Activated CD8-positive, alpha-beta memory T cell treated with anti-CD3 and anti-CD28 coated beads for 48 hours (primary cell): ENCODE measurements at places on chromosomes 2 and 18.

- DNase-seq: no peak
Observed at GRCh38 chr2:16619576-16620245, 45.9 kb downstream of the CYRIA start.

DNA sequence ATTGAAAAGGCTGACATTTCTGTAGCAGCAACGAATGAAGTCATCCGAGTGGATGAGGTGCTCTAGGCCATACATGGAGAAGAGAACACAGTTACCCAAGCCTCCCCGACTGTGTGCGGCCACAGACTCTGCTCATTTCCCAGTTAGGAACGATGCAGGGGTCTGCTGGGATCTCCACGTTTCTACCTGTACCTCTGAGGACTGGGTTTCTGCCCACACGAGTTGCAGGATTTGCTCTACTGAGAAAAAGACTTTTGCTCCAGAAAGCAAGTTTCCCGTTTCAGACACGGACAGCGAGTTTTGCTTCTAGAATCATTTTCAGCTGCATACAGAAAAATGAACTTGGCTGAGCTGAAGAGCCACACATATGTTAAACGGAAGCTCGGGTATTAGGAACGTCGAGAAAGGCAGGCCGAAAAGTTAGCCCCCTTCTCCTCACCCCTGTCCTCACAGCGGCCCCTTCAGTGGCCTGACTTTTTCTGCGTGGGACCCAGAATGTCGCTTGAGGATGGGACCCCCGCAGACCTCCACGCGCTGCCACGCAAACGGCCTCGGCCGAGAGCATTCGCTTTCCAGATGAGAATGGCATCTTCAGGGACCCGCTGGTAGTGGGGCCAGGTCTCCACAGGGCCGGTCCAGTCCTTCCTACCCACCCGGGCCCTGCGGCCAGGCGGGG lies 582 bp upstream of the RAB31 start:
- no peak for DNase-seq

DNA sequence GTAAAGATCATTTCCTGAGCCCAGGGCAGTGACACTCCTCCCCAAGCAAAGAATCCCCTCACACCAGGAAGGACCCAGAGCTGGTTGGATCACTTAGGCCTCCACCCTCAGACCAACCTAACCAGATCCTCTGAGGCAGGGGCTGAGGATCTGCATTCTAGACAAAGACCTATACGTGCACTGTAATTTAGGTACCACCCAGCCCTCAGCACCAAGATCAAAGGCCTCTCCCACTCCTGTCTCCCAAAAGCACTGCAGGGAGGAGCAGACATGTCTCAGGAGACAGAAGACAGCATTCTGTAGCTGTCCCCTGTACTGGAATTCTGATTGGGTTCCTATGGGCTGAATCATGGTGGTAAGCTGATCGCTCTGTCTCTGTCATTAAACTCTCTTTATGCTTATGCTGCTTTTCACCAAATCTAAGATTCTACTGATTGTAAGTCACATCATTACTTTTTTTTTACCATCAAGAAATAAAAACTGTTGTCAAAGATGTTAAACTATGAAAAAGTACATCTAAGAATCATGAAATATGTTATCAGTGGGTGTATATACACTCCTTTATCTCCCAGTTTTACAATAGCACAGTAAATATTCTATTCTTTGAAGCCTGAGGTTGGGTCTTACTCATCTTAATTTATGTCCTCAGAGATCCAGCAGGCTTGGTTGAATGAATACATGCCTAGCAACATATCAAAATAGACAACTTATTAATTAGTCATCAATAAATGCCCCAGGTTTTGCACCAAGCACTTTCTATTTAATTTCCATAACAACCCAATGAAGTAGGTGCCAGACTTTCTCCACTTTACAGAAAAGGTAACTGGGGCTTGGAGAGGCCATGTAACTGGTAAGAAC lies 28.3 kb downstream of the MCFD2 start:
- no peak for DNase-seq

DNA sequence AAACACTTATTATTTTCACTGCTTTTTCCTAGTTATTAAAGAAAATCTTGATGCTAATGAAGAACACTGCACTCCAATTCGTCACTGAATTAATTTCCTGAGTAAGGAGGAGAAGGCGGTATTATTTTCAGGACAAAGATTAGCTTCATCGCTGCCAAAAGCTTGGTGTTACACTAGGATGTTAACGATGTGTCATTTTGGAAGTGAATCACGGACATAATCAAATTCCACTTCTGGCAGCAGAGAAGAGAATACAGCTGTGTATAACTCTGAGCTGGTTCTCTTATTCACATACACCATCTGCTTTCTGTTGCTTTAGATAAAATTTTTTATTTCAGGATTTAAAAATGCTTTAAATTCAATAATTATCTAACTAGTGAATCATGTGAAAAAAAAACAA lies 74.1 kb downstream of the SCG2 start:
- DNase-seq: no peak

DNA sequence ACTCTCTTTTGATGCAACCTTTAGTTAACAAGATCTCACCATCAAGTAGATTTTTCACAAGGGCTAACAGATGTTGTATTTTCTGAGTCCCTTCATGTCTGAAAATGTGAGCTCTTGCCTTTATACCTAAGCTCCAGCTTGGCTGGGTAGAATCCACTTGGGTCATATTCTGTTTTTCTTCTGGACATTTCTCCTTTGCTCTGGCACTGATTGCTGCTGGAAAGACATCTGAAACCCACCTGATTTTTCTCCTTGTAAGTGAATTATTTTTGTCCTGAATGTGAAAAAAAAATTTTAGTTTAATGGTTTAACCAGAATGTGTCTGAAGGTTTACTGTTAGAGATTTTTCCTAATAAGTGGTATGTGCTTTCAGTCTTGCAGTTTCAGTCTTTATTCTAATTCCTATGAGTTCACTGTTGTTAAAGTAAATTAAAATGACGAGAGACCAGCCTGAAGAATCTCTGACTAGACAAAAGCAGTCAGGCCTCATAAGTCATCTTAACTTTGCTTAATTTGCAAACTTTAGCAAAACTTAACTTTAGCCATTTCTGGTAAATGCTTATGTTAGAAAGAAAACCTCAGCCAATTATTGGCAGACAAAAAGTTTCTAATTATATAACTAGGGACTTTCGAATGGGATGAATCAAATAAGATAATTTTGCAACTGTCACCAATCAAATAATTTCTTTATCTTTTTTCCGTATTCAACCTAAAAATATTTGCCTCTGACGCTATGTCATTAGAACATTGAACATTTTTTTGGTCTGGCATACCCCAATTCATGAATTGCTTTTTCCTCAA lies 70.8 kb downstream of the ACAA2 start:
- no peak for DNase-seq

DNA sequence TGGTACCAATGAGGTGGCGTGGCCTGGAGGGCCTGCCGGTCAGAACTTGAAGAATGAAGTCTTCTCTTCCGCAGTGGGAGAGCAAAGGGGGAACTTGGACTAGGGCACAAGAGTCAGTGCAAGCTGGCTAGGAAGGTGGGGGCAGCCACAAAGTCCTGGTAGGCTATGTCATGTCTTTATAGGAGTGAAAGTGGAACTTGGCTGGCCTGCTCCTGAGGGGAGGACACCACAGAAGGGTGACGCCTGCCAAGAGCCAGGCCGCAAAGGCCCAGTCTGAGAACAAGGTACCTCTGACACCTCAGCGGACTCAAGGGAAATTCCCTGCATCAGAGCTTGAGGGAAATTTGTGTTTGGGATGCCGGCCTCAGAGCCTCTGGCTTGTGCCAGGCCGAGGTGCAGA lies 32.2 kb upstream of the MAP3K20 start:
- no peak for DNase-seq

DNA sequence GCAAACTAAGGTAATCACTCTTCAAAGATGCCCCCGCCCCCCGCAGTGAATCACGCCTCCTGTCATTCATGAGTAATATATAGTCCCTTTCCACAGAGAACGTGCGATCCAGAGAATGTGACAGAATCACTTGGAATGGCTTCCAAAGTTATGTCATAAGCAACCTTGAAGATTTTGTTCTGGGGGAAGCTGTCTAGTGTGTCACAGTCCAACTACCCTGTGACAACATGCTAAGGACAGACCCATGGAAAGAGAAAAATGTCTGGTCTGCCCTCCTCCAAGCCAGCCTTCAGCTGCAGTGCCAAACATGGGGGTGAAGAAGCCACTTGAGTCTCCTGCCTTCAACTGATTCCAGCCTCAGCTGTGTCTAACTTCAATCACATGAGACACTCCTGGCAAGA lies 259.1 kb downstream of the SS18 start:
- DNase-seq: no peak
